AG08395 (cell line): ENCODE measurements at places on chromosomes 7 and 10.

GRCh38 chr7:44460325-44460724 is 30.1 kb downstream of the NUDCD3 start:
- no peak for DNase-seq

DNA sequence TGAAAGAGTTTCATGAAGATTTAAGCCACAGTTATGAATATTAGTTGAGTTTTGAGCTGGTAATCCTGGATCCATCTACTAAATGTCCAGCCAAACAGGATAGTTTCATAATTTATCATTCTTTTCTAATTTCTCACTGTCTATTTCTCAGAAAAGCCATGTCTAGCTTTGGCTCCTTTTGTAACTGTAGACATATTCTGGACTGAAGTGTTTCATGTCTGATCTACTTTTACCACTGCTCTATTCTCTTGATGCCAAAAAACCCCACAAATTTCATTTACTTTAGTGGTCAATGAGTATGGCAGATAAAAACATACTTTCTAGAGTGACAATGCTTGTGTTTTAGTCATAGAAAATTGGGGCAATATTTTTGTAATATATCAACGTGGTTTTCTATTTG is 61.2 kb downstream of the ICA1 start:
- DNase-seq: no peak

GRCh38 chr10:49115796-49116508 is 630 bp upstream of the VSTM4 start:
- no peak for DNase-seq

DNA sequence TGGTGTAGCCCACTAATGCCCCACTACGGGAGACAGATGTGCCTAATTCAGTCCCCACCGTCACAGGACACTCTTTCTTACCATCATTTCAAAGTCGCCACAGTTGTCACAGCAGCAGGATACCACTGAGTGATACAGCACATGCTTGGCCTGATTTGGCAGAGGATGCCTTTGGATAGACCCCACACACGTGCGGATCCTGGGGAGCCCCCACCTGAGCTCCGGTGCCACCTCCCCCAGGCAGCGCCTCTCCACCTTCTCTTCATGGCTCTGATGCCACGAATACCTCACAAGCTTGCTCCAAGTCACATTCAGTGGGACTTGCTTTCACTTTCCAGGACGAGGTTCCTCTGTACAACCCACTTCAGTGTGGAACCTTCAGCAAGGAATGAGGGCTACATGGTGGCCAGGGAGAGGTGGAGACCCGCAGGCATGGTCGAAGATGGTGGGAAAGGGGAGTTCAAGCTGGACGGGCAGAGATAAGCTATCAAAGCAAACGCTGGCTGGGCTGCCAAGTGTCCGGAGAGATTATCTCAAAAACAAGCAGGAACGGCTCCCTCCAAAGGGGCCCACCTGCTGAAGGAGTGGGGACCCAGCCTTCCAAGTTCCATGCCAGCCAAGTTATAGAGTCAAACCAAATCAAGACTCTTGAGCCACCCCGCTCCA is 107.4 kb downstream of the ZRANB1 start:
- DNase-seq: no peak

DNA sequence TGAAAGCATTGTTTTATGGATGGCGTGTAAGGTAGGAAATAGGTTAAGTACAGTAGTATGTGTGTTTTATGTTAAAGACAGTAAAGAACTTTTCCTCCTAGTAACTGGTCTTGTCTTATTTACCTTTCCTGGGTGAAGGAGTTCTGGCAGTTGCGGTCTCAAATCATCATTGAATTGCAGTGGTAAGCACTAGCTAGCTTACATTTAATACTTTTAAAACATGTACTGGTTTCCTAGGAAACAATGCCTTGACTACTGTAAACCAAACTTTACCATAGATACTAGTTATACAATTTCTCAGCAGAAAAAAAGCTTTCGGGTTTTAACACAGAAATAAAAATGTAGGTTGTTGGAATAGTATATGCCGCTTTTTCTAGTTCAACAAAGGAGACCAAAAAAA is 37.7 kb downstream of the PRKG1 start:
- no peak for DNase-seq

- no peak for DNase-seq
These were observed 911 bp upstream of the HNRNPH3 start for GRCh38 chr10:68330852-68331454.
